ENCODE measurements at places on chromosomes 1 and 21.

DNA sequence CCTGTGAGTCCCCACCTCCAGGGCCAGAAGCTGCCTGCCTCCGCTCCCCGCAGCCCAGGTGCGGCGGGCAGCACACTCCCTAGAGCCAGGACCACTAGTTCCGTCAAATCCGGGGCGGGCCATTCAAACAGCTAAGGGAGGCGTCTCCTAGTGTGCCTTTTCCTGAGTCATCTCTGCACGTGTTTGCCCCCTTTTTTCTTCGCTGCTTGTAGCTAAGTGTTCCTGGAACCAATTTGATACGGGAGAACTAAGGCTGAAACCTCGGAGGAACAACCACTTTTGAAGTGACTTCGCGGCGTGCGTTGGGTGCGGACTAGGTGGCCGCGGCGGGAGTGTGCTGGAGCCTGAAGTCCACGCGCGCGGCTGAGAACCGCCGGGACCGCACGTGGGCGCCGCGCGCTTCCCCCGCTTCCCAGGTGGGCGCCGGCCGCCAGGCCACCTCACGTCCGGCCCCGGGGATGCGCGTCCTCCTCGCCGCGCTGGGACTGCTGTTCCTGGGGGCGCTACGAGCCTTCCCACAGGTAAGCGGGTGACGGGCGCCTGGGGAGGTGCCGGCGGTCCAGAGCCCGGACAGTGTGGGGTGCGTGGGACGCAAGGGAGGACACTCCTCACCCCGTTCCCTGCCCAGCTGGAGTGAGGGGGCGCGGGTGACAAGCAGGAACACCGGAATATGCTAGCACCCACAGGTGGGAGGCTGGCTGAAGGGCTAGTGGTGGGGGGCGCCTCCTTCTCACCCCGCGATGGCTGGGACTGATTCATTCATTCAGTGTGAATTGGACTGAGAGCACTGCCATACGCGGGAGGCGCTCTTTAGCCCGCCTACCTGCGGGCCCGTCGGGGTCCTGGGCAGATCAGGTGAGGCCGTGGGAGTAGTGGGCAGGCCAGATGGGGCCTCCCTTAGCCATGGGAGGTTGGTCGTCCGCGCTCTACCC, at the start of gene TNFRSF8:
Gene TNFRSF8, plus strand, starts transcription at position 163 of the 932 bp plus-strand sequence. Its CDS starts 296 bp downstream, at position 459.
- DNase-seq, result no peak

DNA sequence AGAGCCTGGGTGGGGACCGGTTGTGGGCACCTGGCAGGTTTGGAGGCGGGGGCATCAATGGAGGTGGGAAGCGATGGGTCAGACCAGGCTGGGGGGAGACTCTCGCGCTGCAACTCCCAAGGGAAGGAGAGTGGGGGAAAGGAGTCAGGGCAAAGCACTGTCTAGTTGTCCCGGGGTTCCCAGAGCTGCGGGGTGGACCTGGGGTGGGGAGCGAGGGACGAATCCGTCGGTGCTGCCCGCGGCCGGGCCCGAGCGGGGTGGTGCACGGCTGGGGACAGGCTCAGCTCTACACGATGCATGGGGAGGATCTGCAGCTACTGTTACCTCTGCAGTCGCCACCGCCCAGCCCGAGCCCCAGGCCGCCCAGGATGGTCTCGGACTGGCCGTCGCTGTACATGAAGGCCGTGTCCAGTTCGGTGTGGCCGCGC, 427 bp downstream of the AKR7A2 start:
- DNase-seq, result peak; percentile 10

GRCh38 chr21:45050797-45051489, 23.4 kb upstream of the ADARB1 start:
- no peak for DNase-seq

DNA sequence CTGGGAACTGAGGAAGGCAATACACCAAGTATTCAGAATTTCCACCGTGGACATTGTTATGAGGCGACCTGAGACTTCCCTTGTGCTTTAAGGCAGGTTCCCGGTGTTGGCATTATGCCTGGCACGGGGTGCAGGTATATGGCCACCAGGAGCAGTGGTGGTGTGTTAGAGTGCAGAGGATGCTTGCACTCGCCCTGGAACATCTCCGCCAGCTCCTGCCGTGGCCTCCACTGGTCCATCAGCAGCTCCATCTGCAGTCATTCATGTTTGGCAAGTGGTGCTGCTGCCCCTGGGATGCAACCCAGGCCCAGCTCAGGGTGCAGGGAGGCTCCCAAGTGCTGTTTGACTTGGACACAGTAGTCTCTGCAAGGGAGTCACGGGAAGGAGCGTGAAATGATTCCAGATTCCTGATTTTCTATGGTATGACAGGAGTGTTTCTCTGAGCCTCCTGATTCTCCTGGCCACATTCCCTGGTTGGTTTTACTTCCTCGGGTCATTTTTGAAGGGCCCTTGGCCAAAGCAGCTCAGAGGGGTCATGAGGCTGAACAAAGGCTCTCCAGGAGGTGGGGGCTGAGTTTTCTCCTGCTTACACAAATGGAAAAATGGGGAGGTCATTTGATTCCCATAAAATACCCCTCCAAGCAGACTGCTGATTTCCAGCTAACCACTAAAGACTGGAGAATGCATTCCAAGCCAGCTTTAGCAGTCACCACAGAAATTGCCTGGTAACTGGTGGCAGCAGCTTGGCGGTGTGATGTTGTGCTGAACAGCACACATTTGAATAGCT, 60.4 kb upstream of the PSEN2 start:
- DNase-seq, result no peak

DNA sequence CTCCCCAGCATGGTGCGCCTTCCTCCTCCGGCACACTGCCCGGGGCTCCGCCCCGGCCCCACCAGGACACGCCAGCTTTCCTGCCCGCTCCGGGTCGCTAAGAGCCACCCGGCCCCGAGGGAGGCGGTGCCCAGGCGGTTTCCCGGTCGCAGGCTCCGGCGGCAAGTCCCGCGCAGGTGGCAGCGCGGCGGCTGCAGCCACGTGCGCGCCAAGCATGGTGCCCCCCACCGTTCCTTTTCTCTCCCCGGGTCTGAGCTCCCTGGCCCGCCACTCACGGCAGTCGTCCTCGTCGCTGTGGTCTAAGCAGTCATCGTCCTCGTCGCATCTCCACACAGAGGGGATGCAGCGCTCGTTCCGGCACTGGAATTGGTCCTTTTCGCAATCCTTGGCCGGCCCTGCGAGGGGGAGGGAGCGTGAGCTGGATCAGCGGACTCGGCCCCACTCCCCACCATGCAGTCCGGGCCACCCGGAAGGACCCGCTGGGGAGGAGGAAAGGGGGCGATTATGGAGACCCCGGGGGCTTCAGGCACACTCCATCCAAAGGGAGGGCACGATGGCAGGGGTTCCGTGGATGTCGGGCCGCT, 1.2 kb downstream of the LRP8 start:
- DNase-seq, result no peak

DNA sequence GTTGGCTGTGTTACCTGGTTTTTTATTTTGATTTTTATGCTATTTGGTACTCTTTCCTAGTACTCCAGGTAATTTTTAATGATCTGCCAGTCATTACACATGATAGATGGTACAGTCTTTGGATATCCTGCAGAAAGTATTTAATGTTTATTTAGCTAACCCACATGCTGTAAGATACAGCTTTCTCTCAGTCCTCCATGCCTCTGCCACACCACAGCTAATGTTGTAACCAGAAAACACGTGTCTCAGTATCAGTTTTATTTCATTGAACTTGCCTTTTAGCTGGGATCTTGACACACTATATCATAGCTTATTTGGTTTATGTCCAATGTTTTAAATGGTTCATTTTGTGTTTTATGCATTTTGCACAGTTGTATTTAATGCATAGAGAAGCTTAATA, 1648.4 kb downstream of the KCNT2 start:
- no peak for DNase-seq

- DNase-seq, result no peak
These were observed 72.7 kb upstream of the FAM20B start for GRCh38 chr1:178953034-178953433.

DNA sequence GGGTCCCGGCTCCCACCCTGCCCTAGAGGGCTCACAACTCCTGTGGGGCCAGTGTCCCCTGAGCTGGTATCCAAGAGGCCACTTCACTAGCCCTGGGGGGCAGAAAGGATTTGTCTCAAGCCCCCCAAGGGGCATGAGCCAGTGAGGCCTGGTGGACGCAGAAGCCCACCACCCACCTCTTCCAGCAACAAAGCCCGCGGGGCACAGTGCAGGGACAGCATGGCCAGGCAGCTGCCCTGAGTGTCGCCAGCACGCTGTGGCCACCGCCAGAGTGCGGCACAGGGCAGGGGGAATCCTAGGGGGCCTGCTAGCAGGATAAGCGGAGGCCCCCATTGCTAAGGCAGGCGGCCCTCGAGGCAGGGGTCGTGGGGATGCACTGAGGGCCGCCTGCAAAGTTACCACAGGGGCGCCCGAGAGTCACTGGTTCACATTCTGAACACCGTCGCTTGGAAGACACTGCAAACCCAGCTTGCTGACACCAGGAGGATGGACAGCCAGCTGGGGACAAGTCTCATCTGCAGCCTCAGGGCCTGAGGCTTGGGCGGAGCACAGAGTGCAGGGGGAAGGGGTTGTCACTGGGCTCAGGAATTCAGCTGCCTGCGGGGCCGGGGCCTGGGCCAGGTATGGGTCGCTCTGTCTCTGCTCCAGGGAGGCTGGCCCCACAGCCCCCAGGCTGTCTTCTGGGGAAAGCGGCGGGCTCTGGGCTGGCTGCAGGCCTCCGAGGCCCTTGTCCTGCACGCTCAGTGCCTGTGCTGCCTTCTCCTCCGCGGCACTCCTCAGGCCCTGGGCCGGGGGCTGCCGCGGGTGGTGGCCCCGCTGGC, 26.8 kb downstream of the SLC19A1 start:
- DNase-seq, result no peak

DNA sequence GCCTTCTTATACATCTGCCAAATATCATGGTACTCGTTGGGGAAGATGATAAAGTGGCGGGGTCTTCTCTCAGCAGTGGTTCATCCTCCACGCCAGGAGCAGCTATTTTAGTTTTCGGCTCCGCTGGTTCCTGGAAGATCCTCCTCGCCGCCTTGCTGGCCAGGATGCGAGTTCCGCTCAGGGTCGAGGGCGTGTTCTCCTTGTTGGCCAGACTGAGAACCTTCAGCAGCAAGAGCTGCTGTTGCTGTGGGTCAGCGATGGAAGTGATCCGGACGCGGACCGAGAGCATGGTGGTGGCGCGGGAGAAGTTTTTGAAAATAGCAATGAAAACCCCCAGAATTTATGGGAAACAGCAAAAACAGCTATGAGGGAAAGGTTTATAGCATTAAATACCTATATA, 11.4 kb upstream of the CFAP126 start:
- DNase-seq, result no peak

DNA sequence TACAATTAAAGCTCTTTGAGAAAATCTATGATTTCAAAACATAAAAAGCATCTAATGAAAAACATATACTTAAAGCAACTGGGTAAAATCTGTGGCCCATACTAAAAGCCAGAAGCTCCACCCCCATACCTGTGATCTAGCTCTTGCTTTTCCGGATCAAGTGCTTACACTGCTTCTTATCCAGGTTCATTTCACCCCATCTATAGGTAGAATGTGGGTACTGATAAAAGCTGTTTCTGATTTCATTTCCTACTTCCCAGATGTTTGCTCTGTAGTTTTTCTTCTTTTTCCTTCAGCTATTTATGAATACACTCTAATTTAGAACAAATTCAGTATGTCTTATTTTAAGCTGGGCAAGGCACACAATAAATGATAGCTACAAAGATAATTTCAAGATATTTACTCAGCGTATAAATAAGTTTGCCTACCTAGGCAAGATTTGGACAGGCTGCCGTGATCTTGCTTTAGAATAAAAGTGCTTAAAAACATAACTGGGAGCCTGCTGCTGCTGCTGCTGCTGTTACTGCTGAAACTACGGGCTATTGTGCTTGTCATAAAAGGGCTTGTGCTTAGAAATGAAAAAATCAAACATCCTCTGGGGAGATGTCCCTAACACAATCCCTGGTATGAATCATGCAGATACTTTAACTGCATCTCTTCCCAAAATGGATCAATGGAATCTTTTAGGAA, 2.1 kb downstream of the SIPA1L2 start:
- no peak for DNase-seq

GRCh38 chr1:32353886-32354570, 8.3 kb downstream of the FAM229A start:
- DNase-seq, result no peak

GRCh38 chr1:20574686-20575540, 14.0 kb upstream of the CDA start:
- peak; percentile 47 for DNase-seq

GRCh38 chr1:35449334-35450008, 107.7 kb downstream of the KIAA0319L start:
- DNase-seq, result no peak

GRCh38 chr1:6587261-6588005, 7.6 kb downstream of the ZBTB48 start:
- DNase-seq, result no peak

DNA sequence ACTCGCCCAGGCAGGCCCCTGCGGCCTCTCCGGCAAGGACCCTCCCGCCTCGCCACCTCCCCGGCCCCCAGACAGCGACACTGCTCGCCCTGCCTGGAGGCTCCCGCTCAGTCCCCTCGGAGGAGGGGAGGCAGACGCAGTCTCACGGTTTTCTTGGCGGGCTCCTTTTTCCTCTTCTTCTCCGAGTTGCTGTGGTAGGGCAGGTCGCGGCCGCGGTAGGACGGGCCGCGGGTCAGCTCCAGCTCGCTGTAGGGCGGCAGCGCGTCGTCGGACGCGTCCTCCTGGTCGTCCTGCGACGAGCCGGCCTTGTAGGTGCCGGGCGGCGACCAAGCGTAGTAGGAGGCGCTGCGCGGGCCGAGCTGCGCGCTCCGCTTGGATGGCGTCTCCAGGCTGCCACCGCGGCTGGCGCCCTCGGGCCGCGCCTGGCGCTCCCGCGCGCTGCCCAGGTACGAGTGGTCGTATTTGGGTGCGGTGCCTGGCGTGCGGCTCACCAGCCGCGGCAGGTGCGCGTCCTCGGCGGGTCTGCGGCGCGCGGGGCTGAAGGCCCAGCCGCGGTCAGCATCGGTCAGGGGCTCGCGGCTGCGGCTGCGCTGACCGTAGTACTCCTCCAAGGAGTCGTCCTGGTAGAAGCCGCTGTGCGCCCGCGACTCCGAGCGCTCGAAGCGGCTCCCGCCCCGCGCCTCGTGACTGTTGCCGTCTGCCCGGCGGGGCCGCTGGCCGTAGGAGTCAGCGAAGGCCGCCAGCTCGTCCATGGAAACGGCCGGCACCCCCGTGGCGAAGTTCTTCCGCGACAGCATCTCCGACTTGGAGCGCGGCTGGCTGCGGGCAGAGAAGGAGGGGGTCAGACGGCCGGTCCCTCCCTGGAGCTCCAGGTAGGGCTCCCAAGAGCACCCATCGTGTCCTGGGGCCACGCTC, 44.8 kb upstream of the TADA1 start:
- no peak for DNase-seq

DNA sequence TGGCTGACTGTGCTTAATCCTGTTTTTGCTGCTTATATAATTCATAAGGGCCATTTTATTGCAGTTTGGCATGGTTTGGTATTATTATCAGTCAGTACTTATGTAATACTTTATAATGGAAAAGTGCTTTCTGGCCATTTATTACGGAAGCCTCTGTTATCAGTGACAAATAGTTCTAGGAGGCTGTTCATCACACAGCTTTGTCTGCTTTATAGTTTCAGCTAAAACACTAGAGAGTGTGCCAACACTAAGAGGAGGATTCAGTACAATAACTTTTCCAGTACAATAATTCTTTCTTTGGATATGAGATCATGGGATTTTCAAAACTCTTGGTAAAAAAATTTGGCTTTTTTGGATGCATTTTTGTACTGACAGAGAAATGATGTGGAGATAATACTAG, 102.9 kb upstream of the PTGFR start:
- no peak for DNase-seq
